IMR-90 (cell line): ENCODE measurements at places on chromosomes 11 and 22. TPM values are rescaled to one million over a fixed set of nuclear protein-coding genes. Genes with fewer than 3 reads are reported as not detected.

The CARD16 gene
- total RNA-seq = 7.9 and 23.3 TPM in 2 replicates

The OAF gene
- total RNA-seq = 9.9 and 10.8 TPM in 2 replicates

- no peak for DNase-seq
These were observed 2.9 kb upstream of the ABCC8 start for GRCh38 chr11:17479284-17480214.

The PC gene
- 9.7 and 13.6 TPM in 2 replicates for total RNA-seq

The OR5B21 gene
- not detected in 2 replicates for total RNA-seq

DNA sequence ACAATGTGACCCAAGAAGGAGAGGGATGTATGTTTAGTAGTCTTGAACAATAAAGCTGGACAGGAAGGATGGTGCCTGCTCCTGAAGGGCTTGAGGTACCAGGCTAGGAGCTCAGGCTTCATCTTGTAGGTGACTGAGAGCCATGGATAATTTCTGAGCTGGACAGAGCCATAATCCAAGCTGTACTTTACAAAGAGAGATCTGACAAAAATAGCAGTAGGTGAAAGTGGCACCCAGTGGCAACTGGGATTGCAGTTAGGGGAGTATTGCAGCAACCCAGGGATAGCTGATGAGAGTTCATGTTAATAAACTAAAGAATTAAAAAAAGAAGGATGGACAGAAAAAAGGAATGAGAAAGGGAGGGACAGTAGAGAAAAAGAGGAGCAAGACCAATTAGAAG, 7.4 kb downstream of the XRRA1 start:
- DNase-seq = no peak

DNA sequence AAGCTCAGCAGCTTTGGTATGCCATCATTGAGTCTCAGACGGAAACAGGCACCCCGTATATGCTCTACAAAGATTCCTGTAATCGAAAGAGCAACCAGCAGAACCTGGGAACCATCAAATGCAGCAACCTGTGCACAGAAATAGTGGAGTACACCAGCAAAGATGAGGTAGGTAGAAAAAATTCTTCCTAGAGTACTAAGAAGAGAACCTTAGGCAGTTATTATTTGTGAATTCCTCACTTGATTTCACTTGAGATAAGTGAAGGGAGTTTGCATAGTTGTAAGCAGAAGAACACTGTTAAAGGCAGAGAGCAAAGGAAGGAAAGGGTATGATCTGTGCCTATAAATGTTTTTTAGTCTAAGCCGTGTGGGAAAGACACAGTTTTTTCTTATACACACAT, 28.6 kb downstream of the RRM1 start:
- no peak for DNase-seq

DNA sequence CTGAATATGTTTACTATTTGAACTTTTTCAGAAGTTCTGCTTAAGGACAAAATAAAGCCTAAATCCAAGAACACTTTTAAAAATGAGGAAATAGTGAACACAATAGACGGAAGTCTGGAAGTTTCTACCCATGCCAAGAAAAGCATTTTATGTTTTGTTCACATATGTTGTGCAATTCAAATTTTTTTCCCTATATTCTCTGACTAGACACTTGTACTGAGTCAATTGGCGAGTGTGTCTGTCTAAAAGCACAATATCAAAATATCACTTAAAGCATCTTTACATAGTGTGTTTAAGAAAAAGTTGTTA, 29.2 kb downstream of the INCENP start:
- DNase-seq = no peak

The KDELR3 gene
- 192 and 224 TPM in 2 replicates for total RNA-seq

- no peak for DNase-seq
These were observed 9.0 kb upstream of the APOBEC3H start for GRCh38 chr22:39087881-39088684.

The MUC5AC gene
- not detected in 2 replicates for total RNA-seq

DNA sequence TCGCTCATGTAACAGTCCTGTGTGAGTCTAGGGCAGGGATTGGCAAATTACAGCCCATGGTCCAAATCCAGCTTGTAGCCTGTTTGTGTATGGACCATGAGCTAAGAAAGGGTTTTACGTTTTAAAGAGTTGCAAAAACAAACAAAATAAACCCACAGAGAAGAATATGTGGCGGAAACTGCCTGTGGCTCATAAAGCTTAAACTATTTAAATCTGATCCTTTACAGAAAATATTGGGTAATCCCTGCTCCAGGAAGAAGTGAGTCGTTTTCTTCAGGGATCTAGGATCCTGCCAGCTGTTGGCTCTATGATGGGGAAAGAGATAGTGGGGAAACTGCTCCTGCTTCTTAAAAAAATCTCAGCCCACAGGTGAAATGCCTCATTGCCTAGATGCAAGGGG, 3.4 kb upstream of the OR6Q1 start:
- peak; percentile 94 for DNase-seq

- no peak for DNase-seq
These were observed 231.5 kb downstream of the NXPE2 start for GRCh38 chr11:114909866-114910265.

- DNase-seq = no peak
These were observed 776.0 kb upstream of the ARHGAP42 start for GRCh38 chr11:99911116-99911515.

The CYP2D6 gene
- total RNA-seq = under 0.01 TPM in 2 replicates

DNA sequence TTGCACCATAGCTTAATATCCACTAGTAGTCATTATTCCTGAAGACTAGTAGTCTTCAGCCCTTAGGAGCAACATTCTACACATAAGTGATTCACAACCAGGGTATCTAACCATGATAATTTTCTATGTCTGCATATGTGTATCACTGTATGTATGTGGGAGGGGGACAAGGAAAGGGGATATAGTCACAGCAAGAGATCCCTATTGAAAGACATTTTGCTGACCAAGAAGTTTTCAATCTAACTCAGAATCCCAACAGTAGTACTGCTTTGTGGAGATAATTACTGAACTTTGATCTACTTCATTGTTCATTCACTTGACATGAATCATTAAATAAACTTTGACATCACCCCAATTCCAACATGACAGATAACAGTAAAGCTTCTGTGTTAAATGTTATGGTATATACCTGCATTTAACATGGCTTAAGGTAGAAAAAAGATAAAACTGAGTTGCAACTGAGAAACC, 10.3 kb downstream of the PIK3C2A start:
- DNase-seq = peak; percentile 43

DNA sequence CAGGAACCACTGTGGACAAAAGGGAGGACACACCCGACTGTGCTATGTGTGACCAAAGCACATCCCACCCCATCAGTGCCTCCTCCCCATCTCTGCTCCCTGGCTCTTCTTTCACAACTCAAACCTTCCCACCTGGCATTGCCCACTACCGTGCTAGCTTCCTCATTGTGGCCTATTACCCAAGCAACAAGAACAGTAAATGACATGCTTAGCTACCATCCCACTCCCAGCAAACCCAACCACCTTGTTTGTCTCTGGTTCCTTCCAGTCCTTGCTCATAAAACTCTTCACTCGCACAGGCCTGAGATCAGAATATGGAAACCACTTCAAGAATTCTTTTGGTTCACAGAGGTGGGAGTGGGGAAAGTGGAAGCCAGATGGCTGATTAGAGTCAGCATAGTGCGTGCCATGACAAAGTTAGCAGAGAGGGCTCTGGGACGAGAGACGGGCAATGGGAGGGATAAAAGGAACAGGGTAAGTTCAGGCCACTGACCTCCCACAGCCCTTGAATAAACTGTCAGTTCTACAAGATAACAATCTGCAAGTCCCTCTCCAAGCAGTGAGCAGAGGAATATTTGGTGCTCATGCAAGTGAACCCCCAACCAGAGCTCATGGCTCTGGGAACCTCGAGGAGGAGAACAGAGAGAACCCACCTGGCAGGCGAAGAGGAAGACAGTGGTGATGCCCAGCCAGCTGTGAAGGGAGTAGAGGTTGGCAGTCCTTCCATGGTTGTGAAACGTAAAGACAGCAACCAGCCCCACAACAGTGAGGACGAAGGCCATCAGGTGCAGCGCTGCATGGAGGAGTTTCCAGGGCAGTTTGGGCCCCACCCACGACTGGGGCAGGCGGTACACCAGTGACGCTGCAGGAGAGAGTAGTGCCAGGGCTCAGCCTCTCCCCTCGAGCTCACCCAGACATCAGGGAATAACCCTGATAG, 8.3 kb downstream of the CYB561A3 start:
- no peak for DNase-seq

DNA sequence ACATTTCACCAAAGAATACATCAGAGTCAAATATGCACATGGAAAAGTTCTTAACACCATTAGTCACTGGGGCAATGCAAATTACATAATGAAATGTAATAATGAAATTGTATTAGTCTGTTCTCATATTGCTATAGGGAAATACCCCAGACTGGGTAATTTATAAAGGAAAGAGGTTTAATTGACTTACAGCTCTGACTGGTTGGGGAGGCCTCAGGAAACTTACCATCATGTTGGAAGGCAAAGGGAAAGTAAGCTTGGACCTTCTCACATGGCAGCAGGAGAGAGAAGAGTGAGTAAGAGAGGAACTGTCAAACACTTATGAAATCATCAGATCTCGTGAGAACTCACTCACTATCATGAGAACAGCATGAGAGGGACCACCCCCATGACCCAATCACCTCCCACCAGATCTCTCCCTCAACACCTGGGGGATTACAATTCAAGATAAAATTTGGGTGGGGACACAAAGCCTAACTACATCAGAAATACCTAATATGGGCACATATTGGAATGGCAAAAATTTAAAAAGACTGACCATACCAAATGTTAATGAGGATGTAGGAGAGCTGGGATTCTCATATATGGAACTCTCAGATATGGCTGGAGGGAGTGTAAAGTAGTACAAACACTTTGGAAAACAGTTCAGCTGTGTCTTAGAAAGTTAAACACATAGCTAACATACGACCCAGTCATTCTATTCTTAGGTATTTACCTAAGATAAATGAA, 65.1 kb upstream of the CD44 start:
- peak; percentile 49 for DNase-seq

DNA sequence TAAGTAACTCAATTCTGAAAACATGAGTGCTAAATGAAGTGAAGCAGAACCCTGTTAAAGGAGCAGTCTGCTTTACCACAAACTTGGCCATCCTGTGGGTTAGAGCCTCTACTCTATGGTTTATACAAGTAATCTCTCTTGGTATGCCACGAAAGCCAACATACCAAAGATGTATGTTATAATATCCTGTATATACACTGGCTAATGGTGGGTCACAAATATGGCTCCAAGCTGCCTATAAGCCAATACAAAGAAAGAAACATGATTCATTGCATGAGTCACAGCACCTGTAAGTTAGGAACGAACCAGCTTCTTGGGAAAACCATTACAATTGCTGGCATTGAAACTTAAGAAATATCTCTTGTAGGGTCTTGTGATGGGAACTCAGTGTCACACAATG, 16.1 kb downstream of the XRRA1 start:
- peak; percentile 95 for DNase-seq

- DNase-seq = no peak
These were observed 4.1 kb upstream of the GALR3 start for GRCh38 chr22:37819105-37819433.

DNA sequence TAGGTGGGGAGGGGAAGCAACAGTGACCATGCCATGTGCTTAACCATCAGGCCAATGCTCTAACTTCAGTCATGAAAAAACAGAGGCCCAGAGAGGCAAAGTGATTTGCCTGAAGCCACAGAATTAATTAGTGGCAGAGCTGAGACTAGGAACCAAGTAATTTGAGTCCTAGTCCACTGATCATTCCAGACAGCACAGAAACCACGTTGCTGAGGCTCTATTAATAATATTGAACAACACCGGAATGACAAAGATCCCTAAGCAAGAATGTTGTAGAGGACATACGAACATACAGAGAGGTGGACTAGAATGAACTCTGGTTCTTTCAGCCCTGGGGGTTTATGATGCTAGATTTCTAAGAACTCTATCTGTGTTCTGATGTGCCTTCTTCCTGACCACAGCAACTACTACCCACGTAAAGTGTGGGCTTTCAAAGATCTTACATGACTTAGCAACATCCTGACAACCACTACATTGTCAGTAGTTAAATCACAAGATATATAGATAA, 92.3 kb downstream of the GAB2 start:
- no peak for DNase-seq

The ADAMTS15 gene
- total RNA-seq = 3.0 and 3.1 TPM in 2 replicates

The HTR3A gene
- not detected in 2 replicates for total RNA-seq

DNA sequence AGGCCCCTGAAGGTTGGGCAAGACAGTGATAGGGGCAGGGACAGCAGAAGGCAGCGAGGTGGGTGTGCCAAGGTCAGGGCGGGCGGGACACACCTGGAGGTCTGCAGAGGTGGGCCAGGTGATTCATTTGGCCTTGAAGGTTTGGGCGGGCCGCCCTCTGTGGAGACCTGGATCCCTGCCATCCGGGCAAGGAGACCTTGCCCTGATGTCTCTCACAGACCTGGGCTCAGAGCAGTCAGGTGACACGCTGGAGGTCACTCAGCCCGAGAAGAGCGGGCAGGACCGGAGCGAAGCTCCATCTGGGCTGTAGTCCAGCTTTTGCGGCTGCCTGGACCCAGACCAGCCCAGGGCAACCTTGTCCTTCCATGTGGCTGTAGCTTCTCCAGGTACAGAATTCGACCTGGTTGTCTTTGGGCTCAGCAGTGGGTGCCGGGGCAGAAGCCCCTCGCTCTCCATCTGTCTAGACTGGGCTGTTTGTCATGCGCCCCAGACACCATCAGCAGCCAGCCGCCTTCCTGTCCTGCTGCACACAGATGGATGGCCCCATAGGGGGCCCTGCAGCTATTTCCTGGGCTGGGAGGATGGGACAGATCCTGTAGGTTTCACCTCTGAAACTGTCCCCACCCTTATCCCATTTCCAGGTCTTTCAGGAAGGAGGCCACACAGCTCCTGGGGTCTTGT, 3.1 kb downstream of the MRGPRG start:
- no peak for DNase-seq

The OR2AG1 gene
- total RNA-seq = not detected in 2 replicates

The CARNS1 gene
- total RNA-seq = under 0.01 TPM in 2 replicates

The SNX32 gene
- 0.36 TPM in 1 of 2 replicates, not detected in the other for total RNA-seq

- DNase-seq = peak; percentile 62
These were observed 36.9 kb upstream of the CLPB start for GRCh38 chr11:72471005-72471898.

GRCh38 chr11:24651873-24652272, 155.0 kb downstream of the LUZP2 start:
- no peak for DNase-seq

DNA sequence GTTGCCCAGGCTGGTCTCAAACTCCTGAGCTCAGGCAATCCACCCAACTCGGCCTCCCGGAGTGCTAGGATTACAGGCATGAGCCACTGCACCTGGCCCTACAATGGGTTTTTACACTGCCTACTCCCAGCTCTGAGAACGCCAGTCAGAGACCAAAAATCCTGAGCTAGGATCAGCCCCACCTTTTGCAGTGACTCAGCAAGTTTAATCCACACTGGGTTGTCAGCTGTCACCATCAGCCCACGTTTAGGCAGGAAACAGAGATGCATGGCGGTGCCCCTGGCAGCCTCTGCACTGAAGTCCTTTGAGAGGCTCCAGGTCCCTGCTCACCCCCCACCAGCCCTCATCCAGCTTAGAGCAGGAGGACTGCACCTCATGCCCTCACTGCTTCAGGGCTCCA, 117.6 kb downstream of the ARHGAP8 start:
- peak; percentile 49 for DNase-seq

- no peak for DNase-seq
These were observed 669.9 kb downstream of the BRD1 start for GRCh38 chr22:49157529-49158339.

- DNase-seq = no peak
These were observed 28.7 kb upstream of the TRPC6 start for GRCh38 chr11:101612481-101612880.

The TSPAN18 gene
- total RNA-seq = under 0.01 and 0.36 TPM in 2 replicates

GRCh38 chr11:106670069-106670468, 348.2 kb downstream of the GUCY1A2 start:
- DNase-seq = peak; percentile 4
